ENCODE measurements at places on chromosomes 2 and 18. TPM values are rescaled to one million over a fixed set of nuclear protein-coding genes. Genes with fewer than 3 reads are reported as not detected.

- DNase-seq = no peak
Measured at GRCh38 chr2:182248362-182248761, 178.5 kb downstream of the PDE1A start.

DNA sequence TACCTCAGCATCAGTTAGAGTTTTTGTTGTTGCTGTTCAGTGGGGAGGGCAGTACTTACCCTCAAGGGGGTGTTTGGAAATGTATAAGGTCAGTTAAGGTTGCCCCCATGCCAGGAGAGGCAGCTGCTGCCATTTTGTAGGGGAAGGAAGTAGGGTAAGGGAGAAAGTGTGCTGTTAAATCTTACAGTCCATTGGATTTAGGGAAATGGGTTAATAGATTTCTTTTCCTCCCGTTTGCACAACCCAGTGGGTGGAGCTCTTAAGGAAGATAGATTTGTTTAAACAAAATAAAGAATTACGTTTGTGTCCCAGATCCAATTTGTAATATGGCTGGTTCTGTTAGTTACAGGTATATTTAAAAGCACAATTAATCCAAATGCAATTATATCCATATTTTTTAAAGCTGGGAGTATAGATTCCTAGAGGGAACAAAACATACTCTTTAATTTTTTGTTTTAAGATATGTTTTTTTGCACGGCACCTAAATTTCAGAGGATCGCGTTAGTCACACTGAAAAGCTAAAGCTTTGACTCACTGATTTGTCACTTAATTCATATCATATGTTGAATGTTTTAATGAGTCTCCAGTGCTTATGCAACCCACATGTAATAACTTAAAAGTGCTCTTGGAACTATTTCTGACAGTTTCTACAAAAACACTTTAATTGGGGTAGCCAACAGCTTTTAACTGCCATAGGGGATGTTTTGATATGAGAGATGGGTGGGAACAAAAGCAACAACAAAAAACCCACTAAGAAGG, 9.0 kb upstream of the CWC22 start:
- no peak for DNase-seq

- DNase-seq = no peak
Measured at GRCh38 chr2:23698721-23699579, 228.0 kb downstream of the ATAD2B start.

The CASP8 gene
- total RNA-seq = 35.0 TPM

GRCh38 chr18:58535340-58536201, 93.3 kb downstream of the ALPK2 start:
- no peak for DNase-seq

DNA sequence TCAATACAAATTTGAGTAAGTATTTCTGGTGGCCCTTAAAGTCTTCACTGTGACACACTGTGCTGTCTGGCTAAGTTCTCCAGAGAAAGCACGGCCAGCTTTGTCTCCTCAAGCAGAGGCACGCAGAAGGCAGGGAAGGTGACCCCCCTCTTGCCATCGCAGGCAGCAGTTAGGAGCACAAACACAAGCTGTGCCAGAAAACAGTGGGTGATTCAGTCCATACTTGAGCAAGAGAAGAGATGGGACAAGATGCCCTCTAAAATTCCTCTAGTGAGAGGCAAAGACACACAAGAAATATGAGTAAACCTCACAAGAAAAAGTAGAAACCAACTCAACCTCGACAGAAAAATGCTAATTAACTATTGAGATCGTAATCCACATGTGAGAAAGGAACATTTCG, 9.8 kb downstream of the MCEE start:
- no peak for DNase-seq

GRCh38 chr2:208175069-208175839, 11.9 kb upstream of the CRYGA start:
- DNase-seq = peak; percentile 81

DNA sequence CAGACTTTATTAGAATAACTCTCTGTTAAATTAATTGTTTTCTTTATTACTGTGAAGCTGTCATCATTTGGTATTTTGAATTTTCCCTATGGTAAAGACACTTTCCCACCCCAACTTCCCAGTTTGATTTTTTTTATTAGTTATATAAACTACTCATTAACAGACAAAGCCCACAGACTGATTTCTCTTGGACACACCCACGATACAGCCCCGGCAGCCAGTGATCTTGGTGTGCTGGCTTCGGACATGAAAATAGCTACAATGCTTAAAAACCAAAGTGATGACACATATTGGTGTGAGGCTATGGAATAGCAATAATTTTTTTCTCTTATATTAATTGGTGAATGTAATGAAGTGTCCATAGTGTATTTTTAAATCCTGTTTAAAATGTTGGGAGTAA, 225.4 kb upstream of the SIX3 start:
- no peak for DNase-seq

The GPR45 gene
- total RNA-seq = not detected

DNA sequence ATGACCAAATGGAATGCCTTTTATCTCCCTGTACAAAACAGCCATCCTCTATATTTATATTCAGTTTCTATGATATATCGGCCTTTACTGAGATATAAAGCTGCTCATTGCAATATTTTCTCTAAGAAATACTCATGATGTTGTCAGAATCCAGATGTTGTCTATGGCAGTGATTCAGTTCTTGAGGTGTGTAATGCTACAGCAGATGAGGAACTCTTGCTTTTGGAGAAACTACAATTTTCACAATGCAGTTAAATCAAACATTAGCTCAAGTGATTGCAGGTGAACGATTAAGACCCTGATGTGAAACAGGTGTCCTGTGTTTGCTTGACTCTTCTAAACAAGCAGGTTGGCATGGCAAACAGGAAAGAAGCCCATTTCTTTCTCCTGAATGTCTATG, 256.2 kb upstream of the CDH20 start:
- no peak for DNase-seq

GRCh38 chr2:76159042-76159648, 448.4 kb upstream of the GCFC2 start:
- DNase-seq = no peak

The ELOA2 gene
- not detected for total RNA-seq

The APOB gene
- under 0.01 TPM for total RNA-seq

The MZT2A gene
- total RNA-seq = 122 TPM

- no peak for DNase-seq
Measured at GRCh38 chr2:8605351-8606065, 76.3 kb upstream of the ID2 start.

- no peak for DNase-seq
Measured at GRCh38 chr2:238431-238830, 25.4 kb downstream of the SH3YL1 start.

DNA sequence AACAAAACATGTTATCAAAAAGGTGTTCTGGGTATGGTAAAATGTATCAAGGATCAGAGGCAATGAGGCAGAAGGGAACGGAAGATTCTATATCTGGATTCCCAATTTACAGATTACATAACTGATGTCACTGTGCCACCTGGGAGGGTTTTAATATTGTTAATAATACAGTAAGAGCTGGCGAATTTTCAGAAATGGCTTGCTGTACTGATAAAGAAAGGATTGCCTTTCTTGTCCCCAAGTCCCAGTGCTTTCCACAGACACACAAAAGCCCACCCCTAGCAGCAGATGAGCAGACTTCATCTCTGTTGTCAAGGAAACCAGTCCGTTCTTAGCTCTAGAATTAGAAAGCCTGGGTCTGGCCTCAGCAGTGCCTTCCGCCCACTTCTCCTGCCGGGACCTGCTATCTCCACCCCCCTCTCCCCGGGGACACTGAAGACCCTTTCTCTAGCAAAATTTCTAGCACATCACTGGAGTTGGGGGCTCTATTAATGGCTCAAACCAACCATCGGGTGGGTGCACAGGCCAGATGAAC, 34.3 kb downstream of the ADD2 start:
- no peak for DNase-seq

DNA sequence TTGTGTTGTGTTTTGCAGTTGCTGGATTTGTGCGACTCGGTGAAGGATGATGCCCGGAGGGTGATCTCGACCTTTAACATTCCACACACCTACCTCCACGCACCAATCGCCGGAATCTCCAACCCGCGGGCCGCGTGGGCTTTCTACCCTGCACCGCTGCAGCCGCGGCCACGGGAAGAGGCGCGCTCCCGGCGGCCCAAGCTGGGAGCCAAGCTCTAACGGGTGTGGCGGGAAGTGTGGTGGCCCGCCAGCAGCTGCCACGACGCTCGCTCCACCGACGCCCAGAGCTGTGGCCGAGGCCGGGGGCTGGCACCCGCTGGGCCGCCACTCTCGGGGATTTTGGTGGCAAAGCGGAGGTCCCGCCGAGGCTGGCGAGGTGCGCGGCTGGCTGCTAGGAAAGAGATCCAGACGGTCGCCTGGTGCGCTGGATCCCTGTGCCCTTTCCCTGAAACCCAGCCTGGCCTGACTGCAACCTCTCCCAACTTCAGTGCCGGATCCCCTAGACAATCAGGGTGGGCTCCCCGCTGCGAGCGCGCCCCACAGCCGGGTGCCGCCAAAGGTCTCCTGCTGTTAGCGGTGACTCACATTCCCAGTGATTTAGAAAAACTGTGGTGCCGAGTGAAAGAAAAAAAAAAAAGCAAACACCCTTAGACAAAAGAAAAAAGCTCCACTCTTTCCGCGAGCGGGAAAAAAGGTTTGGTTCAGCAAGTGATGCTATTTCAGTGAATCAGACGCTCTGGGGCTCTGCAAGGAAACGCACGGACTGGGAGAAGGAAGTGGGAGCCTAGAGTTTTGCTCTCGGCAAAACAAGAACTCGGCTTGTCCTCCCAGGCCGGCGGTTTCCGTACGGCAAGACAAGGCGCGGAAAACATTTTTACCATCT, 2.9 kb upstream of the BCL2L11 start:
- peak; percentile 38 for DNase-seq

The IL1RN gene
- 0.54 TPM for total RNA-seq

The SP5 gene
- not detected for total RNA-seq

GRCh38 chr18:55998801-55999385, 410.9 kb upstream of the TCF4 start:
- DNase-seq = no peak

DNA sequence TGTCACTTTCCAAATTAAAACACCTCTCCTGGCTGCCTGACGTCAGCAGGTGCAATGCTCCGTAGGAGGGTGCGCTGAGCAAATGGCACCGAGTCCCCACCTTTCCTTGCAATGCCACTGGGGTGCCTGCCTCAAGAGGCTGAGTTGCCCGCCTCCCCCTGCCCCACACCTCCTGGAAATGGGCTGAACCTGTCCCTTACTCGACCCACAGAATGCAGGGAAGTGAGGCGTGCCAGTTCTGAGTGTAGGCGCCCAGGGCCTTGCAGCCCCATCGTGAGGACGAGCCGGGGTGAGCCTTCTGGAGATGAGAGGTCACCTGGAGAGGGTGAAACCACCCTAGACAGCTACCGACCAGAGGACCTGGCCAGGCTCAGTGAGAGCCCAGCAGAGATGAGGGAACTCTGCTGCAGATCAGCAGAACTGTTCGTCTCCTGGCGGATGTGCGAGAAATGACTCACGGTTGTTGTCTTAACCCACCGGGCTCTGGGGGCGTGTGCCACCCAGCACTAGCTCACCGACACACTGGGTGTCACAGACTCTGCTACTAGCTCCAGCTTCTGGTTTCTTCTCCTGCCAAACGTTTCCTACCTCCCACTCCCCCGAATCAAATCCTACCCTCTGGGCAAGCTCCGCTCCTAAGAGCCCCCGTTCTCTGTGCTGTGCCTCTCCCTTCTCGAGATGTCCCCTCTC, 168.7 kb upstream of the HDAC4 start:
- no peak for DNase-seq
